Ovary (tissue), 10 donors: ENCODE measurements at places on chromosomes 7 and 10. TPM values are rescaled to one million over a fixed set of nuclear protein-coding genes. Genes with fewer than 3 reads are reported as not detected.
A peak's percentile ranks its signal among the peaks of the same experiment; 100 is the strongest.

- DNase-seq: no peak
- no peaks in the 10 kb centered on the region for H3K27me3 ChIP-seq
- no peaks in the 10 kb centered on the region for H3K4me1 ChIP-seq
These were observed 4.1 kb upstream of the SGCE start for GRCh38 chr7:94660006-94660405.

DNA sequence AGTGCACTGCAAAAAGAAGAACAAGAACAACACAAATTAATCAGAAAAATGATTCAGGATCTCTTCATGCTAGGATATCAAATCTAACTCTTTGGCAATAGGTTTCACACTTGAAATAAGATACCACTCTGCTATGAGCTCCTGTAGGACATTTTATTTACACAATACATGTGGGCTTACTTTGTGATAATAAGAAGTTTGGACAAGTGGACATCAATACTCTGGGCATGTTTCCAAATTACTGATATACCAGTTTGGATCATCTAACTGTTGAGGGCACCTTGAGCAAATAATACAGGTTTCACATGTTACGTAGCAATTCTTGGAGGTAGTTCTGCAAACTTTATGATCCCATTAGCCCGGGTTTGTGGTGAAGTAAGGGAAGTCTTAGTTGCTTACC lies 59.8 kb downstream of the CPVL start:
- peaks cover 4% of the 10 kb centered on the region for H3K4me1 ChIP-seq
- DNase-seq: no peak
- H3K27ac ChIP-seq: no peak overlapping the region
- no peak overlapping the region for H3K4me3 ChIP-seq
- no peaks in the 10 kb centered on the region for H3K36me3 ChIP-seq
- no peaks in the 10 kb centered on the region for H3K27me3 ChIP-seq

DNA sequence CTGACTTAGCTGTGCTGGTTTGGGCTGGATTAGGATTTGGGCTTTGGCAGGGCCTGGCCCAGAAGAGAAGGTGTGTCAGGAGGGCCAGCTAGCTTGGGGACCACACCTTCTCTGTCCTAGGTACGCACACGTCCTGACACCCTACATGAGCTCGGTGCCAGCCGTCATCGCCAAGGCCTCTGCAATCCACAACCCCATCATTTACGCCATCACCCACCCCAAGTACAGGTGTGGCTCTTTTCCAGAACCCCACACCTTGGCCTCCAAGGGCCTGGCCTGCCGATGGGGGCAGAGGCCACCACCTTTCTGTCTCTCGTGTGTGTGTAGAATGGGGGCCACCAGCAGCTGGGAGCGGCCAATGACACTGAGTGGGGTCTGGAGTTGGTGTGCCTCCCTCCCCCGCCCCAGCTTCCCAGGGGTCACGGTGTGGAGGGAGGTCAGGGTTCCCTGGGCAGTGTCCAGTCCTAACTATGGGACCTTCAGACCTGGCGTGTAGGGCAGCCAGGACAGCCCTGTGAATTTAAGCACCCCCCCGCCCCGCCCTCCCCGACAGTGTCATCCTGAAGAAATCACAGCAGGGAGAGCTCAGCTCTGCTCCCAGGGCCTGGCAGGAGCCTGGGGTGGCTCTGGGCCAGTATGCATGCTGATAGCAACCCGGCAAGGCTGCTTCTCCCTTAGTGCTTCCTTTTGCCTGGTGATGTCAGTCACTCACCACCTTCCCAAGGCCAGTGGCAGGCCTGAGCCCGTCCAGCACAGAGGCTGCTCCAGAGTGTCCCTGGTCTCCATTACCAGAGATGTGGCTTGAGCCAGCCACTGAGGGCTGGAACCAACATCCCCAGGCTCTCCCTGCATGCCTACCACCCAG lies 6.9 kb upstream of the LDB3 start:
- peaks cover 17% of the 10 kb centered on the region for H3K4me1 ChIP-seq
- H3K36me3 ChIP-seq: no peaks in the 10 kb centered on the region
- H3K4me3 ChIP-seq: no peak overlapping the region
- no peaks in the 10 kb centered on the region for H3K27me3 ChIP-seq
- peak; percentile 88 for DNase-seq
- H3K27ac ChIP-seq: peak overlapping the region; percentile 51

GRCh38 chr7:106893591-106893990 lies 28.5 kb downstream of the PIK3CG start:
- peaks cover 2% of the 10 kb centered on the region for H3K4me1 ChIP-seq
- no peaks in the 10 kb centered on the region for H3K27me3 ChIP-seq
- no peaks in the 10 kb centered on the region for H3K36me3 ChIP-seq
- no peak overlapping the region for H3K27ac ChIP-seq
- no peak overlapping the region for H3K4me3 ChIP-seq
- DNase-seq: no peak

- H3K27ac ChIP-seq: no peak overlapping the region
- DNase-seq: no peak
- H3K4me1 ChIP-seq: no peaks in the 10 kb centered on the region
- no peaks in the 10 kb centered on the region for H3K36me3 ChIP-seq
These were observed 216.5 kb downstream of the VTI1A start for GRCh38 chr10:112663234-112664125.

- DNase-seq: no peak
- H3K27ac ChIP-seq: no peak overlapping the region
- H3K4me1 ChIP-seq: no peaks in the 10 kb centered on the region
- no peaks in the 10 kb centered on the region for H3K36me3 ChIP-seq
- H3K27me3 ChIP-seq: no peaks in the 10 kb centered on the region
- H3K4me3 ChIP-seq: no peak overlapping the region
These were observed 717.1 kb upstream of the LRRN3 start for GRCh38 chr7:110373859-110374258.

DNA sequence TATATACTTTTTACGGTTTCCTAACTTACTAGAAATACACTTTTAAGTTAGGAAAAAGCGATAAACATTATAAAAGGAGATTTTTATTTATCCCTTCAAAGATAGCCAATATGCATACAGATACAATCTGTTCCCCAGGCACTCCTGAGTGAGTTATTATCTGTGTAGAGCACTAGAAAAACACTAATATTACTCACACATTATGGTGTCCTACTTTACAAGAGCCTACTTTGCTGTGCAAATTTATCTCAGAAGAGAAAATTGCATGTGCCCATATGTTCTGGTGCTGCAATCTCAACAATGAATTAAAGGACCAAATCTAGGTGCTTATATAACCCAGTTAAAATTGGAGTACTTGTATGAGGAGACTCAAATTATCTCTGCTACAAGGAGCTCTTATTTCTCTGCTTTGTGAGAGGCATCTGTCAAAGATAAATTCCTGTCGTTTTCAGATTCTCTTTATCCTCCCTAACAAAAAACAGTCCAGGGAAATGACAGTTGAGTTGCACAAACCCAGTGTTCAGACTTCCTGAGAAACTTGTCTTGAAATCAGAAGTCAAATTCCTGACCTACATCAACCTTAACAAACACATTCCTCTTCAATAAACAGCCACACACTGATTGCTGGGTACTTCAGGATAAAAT lies 28.9 kb downstream of the CPA1 start:
- no peak for DNase-seq
- H3K27me3 ChIP-seq: no peaks in the 10 kb centered on the region
- H3K27ac ChIP-seq: no peak overlapping the region
- H3K4me3 ChIP-seq: no peak overlapping the region
- H3K4me1 ChIP-seq: no peaks in the 10 kb centered on the region

GRCh38 chr10:133357285-133358161 lies at the start of gene FUOM:
TSS of gene FUOM (minus strand) at chr10:133358019. CDS start at chr10:133358007, 12 bp downstream.
- H3K27ac ChIP-seq: peak within 1 kb of the TSS; percentile 49
- peak; percentile 71 for DNase-seq
- H3K4me3 ChIP-seq: peak within 1 kb of the TSS; percentile 49
- no peaks in the 10 kb centered on the region for H3K27me3 ChIP-seq
- H3K36me3 ChIP-seq: no peaks in the 10 kb centered on the region
- peaks cover 7% of the 10 kb centered on the region for H3K4me1 ChIP-seq

The GSTK1 gene
- total RNA-seq: 108 TPM

The STEAP1B gene
- total RNA-seq: 0.55 TPM

GRCh38 chr10:132195366-132196075 lies 8.8 kb downstream of the DPYSL4 start:
- no peaks in the 10 kb centered on the region for H3K27me3 ChIP-seq
- H3K4me3 ChIP-seq: no peak overlapping the region
- H3K27ac ChIP-seq: no peak overlapping the region
- DNase-seq: peak; percentile 17
- no peaks in the 10 kb centered on the region for H3K36me3 ChIP-seq
- peaks cover 2% of the 10 kb centered on the region for H3K4me1 ChIP-seq

- H3K4me3 ChIP-seq: no peak overlapping the region
- H3K27me3 ChIP-seq: peaks cover 2% of the 10 kb centered on the region
- no peak overlapping the region for H3K27ac ChIP-seq
- H3K4me1 ChIP-seq: no peaks in the 10 kb centered on the region
- H3K36me3 ChIP-seq: no peaks in the 10 kb centered on the region
These were observed 104.7 kb upstream of the IL6 start for GRCh38 chr7:22622116-22622785.

DNA sequence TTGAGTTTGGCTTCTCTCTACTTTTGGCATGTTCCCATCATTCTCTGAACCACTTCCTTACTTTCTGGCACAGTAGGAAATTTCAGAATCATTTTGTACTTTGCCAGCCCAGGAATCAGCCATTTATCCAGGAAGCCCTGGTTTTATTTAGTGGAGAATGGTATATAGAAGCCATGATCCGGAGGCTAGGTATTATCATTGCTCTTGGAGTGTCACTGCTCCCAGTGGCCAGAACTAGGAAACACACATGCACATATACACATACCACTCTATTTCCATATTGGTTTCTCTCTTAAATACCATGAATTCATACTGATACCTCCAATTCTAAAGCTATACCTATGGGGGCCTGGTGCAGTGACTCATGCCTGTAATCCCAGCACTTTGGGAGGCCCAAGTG lies 36.3 kb downstream of the SUFU start:
- H3K27ac ChIP-seq: no peak overlapping the region
- no peaks in the 10 kb centered on the region for H3K36me3 ChIP-seq
- no peak for DNase-seq
- H3K4me1 ChIP-seq: no peaks in the 10 kb centered on the region

DNA sequence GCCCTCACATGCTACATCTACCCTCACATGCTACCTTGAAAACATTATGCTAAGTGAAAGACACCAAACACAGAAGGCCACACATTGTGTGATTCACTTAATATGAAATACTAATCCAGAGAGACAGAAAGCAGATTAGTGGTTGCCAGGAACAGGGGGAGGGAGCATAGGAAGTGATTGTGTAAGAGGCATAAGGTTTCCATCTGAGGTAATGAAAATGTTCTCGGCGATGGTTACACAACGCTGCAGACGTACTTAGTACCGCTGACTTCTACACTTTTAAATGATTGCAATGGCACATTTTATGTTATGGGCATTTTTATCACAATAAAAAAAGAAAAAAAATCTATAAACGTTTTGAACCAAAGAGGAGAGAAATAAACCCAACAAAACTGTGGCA lies 742.3 kb downstream of the TYW1 start:
- no peak overlapping the region for H3K27ac ChIP-seq
- H3K36me3 ChIP-seq: no peaks in the 10 kb centered on the region
- H3K27me3 ChIP-seq: no peaks in the 10 kb centered on the region
- peaks cover 7% of the 10 kb centered on the region for H3K4me1 ChIP-seq
- peak; percentile 58 for DNase-seq

GRCh38 chr10:19775296-19775695 lies 40.9 kb upstream of the PLXDC2 start:
- no peaks in the 10 kb centered on the region for H3K36me3 ChIP-seq
- no peak overlapping the region for H3K4me3 ChIP-seq
- no peaks in the 10 kb centered on the region for H3K27me3 ChIP-seq
- no peaks in the 10 kb centered on the region for H3K4me1 ChIP-seq
- no peak for DNase-seq

- no peak overlapping the region for H3K27ac ChIP-seq
- H3K4me1 ChIP-seq: no peaks in the 10 kb centered on the region
- H3K4me3 ChIP-seq: no peak overlapping the region
These were observed 37.0 kb downstream of the SNX13 start for GRCh38 chr7:17903337-17903736.

DNA sequence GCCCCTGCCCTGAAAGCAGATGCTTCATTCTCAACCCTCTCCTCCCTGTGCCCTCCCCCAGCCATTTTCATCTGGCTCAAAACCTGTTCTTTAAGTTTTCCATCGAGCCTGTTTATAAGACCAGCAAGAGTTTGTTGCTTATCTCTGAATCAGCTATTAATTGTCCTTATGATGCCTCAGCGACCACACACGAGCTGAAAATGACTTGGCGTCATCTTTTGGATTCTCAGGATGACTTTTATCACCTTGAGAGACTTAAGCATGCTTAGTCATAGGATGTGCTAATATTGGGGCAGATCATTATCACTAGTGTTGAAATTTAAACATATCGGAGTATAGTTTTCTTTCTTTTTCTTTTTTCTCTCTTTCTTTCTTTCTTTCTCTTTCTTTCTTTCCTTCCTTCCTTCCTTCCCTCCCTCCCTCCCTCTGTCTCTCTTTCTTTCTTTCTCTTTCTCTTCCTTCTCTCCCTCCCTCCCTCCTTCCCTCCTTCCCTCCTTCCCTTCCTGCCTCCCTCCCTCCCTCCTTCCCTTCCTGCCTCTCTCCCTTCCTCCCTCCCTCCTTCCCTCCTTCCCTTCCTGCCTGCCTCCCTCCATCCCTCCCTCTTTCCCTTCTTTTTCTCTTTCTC lies 184.5 kb downstream of the PHTF2 start:
- H3K4me3 ChIP-seq: no peak overlapping the region
- H3K27me3 ChIP-seq: no peaks in the 10 kb centered on the region
- DNase-seq: no peak
- no peaks in the 10 kb centered on the region for H3K4me1 ChIP-seq
- no peaks in the 10 kb centered on the region for H3K36me3 ChIP-seq

The AGR2 gene
- total RNA-seq: 8.5 TPM

GRCh38 chr7:12570534-12571461 lies at the start of gene SCIN:
TSS of gene SCIN (plus strand) at chr7:12570720. CDS start at chr7:12570787, 67 bp downstream.
- H3K36me3 ChIP-seq: no peaks in the 10 kb centered on the region
- peak within 1 kb of the TSS; percentile 26 for H3K4me3 ChIP-seq
- no peaks in the 10 kb centered on the region for H3K27me3 ChIP-seq
- DNase-seq: no peak
- H3K4me1 ChIP-seq: no peaks in the 10 kb centered on the region

DNA sequence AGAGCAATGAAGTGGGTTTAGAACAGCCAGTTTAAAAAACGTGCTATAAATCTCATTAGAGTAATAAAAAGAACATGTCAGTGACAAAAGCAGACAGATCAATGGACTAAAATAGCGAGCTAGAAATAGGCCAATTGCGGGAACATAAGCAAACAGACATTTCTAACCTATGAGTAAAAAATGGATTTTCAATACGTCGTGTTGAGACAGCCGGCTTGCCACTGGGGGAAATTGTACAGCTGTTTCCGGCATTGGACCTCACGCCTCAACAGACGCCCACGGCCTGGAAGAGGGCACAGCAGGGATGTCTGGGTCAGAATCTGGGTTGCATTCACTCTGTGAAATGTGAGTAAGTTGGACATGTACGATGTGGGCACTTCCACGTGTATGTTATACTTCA lies 92.9 kb downstream of the SVOPL start:
- no peak overlapping the region for H3K27ac ChIP-seq
- no peaks in the 10 kb centered on the region for H3K27me3 ChIP-seq
- H3K36me3 ChIP-seq: no peaks in the 10 kb centered on the region
- H3K4me3 ChIP-seq: no peak overlapping the region
- DNase-seq: no peak
- H3K4me1 ChIP-seq: peaks cover 4% of the 10 kb centered on the region
